ENCODE measurements at places on chromosomes 7 and 10.

DNA sequence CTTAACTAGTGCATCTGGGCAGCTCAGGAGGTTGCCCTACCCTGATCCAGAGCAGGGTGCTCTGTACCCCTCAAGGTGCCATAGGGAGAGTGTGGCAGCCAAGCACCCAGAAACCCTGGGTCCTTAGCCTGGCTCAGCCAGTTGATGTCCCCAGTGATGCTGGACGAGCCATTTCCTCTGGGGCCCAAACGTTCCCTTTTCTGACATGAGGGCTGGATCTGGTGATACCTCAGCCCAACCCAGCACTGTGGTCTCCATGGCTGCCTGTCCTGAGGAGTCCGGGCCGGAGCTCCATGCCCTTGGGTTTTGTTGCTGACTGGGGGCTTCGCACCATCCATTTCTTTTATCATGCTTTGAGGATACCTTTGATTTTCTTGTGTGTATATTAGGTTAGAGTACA lies 87.9 kb upstream of the IKZF1 start:
- DNase-seq, result no peak

GRCh38 chr7:11427686-11428273 lies 404.2 kb downstream of the THSD7A start:
- no peak for DNase-seq

GRCh38 chr7:36840904-36841303 lies 116.6 kb upstream of the AOAH start:
- DNase-seq, result no peak

GRCh38 chr10:131666091-131666490 lies 234.7 kb upstream of the PPP2R2D start:
- no peak for DNase-seq

DNA sequence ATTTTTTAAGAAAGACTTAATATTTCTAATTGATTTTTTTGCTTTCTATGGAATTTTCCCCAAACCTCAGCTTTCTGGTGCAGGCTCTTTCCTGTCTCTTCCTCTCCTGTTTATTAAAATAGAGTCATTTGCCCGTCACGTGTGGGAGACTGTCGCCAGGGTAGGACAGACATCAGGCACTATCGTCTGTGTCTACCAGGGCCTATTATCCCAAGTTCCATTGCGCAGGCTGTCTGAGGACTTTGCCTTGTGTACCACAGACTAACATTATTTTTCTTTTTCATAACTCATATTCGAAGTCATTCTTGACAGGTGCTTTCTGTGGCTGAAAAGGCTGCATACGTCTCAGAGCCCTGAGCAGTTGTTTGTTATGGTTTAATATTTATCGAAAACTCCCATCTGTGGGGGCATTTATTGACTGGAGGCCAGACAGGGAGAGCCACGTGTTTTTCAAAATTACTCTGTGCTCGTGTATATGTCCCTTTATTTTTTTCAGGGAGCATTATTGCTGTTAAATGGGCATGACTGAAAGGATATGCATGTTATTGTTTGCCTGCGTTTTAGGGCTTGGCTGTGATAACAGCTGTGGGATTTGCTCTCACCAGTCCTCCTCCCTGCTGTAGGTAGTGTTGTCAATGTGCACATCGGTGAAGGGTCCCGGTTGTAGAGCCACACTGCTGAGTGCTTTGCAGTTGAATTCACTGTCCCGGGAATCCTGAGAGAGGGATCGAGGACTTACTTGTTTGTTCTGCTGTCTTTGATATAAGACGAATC lies 89.8 kb downstream of the CAMK1D start:
- no peak for DNase-seq

DNA sequence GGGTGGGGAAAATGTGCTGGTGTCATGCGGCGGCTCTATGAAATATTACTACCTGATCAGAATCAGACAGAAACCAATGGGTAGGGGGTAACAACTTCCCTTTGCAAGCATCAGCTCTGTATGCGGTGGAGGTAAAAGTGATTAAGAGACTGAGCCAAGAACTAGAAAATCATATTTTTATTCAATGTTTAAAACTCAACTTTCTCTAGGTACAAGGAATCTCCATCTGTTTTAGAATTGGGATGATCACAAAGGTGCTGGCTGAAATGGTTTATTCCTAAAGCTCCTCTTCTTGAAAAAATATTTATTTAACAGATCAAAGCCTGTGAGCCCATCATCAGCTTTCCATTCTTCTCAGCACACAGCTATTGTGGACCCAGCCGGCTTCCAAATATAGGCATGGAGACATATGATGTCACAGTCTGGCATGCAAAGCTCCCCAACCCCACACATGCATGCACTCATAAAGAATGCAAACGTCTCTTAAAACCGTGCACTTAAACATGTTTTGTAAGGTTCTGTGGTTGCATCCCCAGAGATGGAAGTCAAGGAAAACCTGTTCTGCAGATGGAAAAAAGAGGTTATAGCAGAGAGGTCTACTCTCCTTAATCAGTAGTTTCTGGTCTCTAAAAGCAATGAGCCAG lies 126.0 kb downstream of the SKIDA1 start:
- no peak for DNase-seq

GRCh38 chr10:47027784-47028260 lies 116.6 kb downstream of the PTPN20 start:
- DNase-seq, result no peak

DNA sequence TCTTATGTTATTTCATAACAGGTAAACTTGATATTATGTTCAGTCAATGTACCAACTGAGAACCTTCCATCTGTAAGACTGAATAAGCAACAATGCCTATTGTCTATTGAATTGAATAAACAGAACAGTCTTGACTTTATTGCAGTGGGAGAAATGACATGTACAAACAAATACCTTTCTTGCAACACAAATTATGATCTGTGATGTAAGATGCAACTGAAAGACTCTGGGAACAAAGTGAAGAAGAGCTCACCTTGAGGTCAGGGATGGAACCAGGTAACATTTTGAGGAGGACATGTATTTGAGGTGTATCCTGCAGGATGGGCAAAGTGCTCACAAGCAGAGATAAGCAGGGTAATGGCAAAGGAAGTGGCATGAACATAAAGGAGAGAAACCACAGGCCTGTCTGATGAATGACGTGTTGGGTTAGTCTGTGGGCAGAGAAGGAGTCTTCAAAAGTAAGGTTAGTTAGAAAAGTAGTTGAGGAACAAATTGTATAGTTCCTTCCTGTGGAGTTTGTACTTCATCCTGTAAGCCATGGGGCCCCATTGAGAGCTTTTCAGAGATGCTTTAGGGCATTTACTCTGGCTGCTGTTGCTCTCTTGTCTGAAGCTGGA lies 9.5 kb downstream of the PNLIPRP3 start:
- DNase-seq, result no peak

DNA sequence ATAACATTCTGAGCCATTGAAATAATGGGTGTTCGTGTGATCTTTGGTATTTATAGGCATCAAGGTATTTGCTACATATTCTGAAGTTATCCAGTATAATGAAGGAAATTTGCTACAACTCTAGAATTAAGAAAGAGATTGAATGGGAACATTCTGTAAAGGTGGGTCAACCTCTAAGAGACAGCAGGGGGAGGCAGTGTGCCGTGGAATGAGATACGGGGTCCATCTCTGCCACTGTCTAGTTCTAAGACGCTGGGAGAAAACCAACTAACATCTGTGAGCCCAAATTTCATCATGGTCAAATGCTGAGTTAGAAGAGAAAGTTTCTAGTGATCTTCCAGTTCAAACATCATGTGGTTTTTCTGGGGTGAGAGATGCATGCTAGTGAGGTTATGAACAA lies 368.9 kb downstream of the SORCS1 start:
- DNase-seq, result no peak

DNA sequence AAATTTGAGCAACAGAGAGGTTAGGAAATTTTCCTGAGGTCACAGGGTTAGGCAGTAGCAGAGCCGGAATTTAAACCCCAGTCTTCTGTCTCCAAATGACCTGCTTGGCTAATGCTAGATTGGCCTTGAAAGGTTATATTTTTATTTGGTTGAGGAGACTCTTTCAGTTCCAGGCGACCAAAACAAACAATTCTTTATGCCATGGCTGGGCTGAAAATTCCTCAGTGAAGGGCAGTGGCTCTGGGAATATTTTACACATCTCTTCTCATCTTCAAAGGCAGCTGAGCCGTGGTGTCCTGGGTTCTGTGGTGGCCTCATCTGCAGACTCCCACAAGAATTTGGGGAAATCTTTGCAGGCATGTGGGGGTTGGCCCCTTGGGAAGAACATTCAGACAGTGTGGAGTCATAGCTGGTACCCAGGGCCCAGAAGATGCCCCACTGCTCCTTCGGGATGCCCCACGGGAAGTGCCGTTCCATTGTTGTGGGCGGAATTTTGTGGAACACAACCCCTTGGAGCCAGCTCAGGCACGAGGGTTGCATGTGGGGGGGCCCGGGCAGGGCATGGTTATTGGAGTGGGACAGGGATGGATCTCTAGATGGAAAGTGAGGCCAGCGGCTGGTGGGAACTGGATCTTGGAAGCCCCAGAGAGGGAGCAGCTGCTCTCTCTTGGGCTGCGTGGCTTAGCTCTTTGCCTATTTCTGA lies 33.2 kb downstream of the RPS24 start:
- DNase-seq, result no peak

DNA sequence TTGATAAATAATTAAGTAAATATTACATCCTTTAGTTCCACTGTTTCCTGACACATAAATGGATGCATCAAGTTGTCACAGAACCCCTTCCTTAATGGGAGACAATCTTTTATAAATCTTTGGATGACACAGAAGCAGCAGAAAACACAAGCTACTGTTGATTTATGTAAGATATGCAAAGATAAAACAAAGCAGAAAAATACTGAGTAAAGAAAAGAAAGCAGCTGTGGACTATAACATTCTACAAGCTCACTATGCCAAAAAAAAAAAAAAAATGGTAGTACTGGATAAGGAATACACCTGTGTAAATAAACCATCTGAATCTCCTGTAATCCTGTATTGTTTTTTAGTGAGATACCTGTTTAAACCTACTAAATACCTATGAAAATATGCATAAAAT lies 92.0 kb upstream of the FAM180A start:
- DNase-seq, result no peak

DNA sequence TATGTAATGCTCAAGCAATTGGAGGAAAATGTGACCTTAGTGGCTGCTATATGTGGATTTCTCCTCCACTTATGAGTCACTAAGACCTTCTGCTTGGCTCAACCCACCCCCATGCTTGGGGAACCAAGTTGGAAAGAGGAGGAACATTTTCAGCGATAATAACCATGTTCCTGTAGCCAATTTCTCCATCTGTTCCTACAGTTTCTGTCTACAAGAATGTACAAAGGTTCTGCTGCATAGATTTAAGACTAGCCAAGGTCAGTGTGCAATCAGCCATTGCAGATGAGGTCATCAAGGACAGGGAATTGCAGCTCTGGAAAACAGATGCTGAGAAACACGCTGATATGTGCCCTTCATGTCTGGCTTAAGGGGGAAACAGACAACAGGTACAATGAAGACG lies 5.6 kb upstream of the NRCAM start:
- no peak for DNase-seq

DNA sequence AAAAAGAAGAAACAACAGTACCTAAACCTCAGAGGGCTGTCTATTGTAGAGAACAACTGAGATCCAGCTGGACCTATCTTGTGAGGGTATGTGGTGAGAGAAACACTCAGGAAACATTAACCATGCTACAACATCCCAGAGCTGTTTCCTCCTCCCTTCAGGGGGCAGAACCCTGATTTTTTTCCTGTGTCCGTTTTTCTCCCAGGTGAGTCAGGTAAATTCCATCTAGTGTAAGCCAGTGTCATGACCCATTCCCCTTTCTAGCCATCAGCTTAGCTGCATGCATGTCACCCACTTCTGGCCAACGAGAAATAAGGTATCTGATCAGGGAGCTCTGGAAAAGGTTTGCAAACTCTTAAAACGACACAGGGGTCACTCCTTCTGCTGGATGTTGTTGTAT lies 103.8 kb downstream of the DNMBP start:
- DNase-seq, result no peak

DNA sequence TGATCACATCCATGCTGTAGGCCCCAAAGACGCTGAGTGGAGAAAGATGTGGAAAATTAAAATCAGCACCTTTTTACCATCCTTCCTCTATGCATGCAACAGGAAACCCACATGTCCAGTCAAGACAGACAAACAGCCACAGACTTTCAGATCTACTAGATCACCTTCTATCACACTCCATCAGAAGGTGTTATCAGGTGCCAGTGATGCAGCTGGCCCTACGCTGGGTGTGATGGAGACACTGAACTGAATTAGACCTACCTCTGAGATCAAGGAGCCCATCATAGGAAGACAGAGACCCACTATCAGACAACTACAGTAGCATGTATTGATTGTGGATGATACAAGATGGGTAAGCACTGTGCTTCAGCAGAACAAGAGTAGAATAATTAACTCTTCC lies 15.5 kb downstream of the CYP3A4 start:
- no peak for DNase-seq

- no peak for DNase-seq
These were observed 219.2 kb downstream of the CAMK1D start for GRCh38 chr10:12568391-12569009.

DNA sequence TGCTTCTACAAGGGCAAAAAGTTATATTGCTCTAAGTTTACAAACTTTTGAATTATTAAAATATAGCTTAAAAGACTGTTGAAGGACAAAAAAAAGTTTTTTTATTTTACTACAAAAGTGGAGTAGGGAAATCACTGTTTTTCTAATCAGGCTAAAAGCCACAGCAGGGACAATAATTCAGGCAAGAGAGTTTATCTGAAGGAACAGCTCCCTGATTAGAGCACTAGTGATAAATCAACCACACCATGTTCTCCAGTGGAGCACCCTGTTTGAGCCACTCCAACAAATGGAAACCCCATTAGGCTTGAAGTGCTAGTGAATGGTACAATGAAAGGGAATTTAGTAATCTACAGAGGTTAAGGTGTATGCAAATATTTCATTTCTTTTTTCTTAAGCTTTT lies 357.1 kb downstream of the SEMA3D start:
- no peak for DNase-seq

- no peak for DNase-seq
These were observed 47.3 kb upstream of the TES start for GRCh38 chr7:116162992-116163391.

DNA sequence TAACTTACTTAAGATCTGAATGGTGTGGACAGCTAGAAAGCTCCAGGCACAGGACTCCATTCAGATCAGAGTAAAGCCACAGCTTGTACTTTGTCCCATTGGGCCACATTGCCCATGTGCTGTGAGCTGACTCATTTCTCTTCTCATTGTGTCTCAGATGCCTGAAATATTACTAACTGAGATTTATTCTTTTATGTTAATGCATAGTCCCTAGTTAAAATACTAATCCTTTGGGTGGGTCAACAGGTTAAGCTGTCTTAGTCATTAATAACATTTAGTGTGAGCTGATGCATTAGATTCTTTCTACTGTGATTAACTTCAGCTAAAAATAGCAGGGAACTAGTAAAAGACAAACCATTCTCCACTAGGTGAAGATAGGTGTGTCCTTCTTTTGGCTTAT lies 104.7 kb upstream of the ARMC3 start:
- DNase-seq, result no peak

GRCh38 chr10:12055732-12056131 lies 13.0 kb upstream of the DHTKD1 start:
- no peak for DNase-seq

DNA sequence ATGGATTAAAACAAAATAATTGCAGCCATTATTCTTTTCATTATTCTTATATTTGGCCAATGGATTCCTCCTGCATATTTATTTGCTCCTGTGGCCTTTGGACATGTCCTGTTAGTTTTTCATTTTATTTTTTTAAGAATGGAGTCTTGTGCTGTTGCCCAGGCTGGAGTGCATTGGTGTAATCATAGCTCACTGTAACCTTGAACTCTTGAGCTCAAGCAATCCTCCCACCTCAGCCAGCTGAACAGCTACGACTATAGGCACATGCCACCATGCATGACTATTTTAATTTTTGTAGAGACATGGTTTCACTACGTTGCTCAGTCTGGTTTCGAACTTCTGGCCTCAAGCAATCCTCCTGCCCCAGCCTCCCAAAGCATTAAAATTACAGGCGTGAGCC lies 42.7 kb upstream of the SRI start:
- DNase-seq, result no peak
